ENCODE measurements at places on chromosomes 2 and 18.

DNA sequence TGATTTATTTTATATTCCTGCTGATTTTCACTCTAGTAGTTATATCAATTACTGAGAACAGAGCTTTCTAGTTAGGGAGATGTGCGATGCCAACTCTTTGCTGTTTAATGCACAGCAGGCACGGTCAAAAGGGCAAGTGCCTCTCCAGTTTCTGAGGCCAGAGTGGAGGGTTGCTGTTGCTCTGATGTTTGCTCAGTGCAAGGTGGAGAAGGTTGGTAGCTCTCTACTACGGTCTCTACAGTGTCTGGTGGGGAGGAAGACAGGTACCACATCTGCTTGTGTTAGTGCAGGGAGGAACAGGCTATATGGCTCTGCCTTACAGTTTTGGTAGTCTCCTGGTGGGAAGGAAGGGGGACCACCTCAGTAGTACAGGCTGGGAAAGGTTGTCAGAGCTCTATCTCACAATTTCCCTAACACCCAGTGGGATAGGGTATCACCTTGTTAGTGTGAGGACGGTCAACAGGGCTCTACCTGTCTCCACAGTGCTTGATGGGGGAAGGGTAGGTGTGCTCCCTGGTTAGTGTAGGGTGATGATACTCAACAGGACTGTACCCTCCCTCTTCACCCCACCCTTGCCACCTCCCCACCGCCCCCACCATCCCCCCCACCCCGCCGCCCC, 85.9 kb downstream of the FANCL start:
- no peak for DNase-seq

GRCh38 chr18:37575646-37576045, 10.0 kb upstream of the CELF4 start:
- DNase-seq: no peak

DNA sequence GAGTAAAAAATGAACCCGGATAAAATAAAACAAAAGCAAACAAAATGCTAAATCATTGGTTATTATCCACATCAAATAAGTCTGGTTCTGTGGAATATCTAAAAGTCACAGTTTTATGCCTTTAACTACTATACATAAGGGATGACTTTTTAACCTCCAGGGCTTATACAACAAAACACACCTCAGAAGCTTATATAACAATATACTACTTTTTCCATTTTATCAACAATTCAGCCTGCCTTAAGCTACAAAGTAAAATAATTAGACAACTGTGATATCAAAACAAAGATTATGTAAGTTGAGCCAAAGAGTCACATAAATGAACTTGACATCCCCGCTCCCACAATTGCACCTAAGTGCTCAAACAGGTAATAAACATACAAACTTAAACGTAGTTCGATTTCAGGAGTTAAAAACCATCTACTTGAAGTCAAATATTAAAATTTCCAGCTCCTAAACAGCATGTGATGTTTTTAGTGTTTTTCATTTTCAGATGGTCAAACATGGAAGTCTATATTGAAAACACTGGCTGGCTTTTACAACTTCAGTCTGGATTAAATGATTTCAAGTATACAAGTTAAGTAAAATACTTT, 54.7 kb downstream of the ATIC start:
- no peak for DNase-seq

GRCh38 chr2:142037744-142038143, 93.1 kb downstream of the LRP1B start:
- DNase-seq: no peak

GRCh38 chr2:134943540-134943939, 24.9 kb downstream of the CCNT2 start:
- no peak for DNase-seq

GRCh38 chr2:191127235-191127634, 23.6 kb downstream of the STAT4 start:
- no peak for DNase-seq

DNA sequence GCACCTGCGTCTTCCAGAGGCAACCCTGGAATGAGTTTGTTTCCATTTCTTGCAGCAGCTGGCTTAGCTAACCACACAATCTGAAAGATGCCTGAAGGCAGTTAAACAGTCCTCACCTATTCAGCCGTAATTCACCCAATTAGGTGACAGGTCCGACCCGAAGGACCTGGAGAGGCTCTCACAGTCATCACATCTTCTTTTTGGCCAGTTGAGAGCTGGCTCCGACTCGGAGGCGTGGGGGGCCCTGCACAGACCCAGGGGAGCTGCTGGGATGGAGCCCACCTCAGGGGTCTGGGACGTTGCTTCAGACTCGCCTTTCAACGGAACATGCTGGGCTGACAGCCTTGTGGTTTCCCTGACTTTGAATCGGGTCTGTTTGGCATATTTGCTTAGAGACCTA, 187.3 kb downstream of the RTP5 start:
- DNase-seq: no peak

DNA sequence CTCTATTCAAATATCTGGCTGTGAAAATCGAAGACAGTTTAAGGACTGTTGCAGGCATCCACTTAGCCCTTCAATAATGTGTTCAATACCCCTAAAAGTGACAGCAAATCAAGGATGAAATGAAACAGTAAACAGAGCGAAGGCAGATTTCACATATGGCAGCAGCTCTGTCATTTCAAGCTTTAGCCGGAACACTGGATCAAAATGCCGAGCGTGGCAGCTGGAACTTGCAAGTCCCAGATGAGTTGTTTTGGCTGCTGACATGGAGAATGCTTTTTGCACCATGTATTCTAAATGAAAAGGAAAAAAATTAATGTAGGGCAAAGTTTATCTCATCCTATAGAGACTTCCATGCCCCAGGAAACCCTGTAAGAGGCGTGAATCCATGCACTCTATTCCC, 18.0 kb downstream of the LRRC30 start:
- peak; percentile 55 for DNase-seq

DNA sequence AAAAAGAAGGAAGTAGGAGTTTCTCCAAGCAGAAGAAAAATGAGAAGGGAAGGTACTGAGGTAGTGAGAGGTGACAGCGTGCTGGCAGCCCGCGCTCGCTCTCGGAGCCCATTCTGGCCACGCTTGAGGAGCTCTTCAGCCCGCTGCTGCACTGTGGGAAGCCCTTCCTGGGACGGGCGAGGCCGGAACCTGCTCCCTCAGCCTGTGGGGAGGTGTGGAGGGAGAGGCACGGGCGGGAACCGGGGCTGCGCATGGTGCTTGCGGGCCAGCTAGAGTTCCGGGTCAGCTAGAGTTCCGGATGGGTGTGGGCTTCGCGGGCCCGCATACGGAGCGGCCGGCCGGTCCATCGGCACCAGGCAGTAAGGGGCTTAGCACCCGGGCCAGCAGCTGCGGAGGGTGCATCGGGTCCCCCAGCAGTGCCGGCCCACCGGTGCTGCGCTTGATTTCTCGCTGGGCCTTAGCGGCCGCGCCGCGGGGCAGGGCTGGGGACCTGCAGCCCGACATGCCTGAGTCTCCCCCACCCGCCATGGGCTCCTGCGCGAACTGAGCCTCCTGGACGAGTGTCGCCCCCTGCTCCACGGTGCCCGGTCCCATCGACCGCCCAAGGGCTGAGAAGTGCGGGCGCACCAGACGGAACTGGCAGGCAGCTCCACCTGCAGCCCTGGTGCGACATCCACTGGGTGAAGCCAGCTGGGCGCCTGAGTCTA, 11.1 kb upstream of the CYS1 start:
- DNase-seq: no peak

GRCh38 chr2:84782717-84783442, 98.0 kb downstream of the TRABD2A start:
- DNase-seq: no peak

GRCh38 chr2:31166925-31167324, 28.7 kb upstream of the GALNT14 start:
- DNase-seq: no peak

All from right forelimb (tissue), 1 donor.